ENCODE measurements at places on chromosomes 7 and 10.
A peak's percentile ranks its signal among the peaks of the same experiment; 100 is the strongest.

GRCh38 chr7:130377178-130377577 is 3.1 kb upstream of the CPA1 start:
- no peak for DNase-seq

DNA sequence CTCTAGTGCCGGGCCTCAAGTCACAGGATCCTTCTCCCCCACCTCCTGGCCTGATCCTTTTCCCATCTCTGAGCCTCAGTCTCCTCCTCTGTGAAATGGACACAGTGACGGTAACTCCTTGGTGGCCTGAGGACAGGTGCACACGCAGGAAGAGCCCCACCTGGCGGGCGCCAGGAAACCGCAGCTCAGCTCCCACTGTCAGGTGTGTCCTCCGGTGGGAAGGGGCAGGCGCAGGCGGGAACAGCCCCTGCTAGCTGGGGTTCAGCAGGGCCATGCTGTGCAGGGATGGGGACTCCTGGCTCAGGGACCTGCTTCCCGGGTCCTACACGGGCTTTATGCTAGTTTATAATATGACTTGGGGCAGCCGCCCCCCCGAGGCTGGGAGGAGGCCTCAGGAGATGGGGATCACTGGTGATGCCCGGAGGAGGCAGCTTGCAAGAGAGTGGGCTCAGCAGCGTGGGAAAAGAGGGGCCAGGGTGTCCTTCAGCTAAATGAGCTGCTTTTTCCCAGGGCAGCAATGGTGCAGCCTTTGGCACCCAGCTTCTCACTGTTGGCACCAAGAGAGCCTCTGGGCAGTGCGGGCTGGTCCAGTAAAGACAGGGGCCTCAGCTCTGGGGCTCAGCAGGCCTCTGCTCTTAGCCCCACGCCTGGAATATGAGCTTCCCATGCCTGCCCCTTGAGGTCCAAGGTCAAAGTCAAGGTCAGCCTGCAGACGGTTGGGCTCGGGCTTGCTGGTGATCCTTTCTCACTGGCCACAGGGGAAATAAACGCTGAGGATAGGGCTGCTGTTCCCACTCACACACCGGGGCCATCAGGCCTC is 68.0 kb upstream of the FAM20C start:
- DNase-seq = no peak

DNA sequence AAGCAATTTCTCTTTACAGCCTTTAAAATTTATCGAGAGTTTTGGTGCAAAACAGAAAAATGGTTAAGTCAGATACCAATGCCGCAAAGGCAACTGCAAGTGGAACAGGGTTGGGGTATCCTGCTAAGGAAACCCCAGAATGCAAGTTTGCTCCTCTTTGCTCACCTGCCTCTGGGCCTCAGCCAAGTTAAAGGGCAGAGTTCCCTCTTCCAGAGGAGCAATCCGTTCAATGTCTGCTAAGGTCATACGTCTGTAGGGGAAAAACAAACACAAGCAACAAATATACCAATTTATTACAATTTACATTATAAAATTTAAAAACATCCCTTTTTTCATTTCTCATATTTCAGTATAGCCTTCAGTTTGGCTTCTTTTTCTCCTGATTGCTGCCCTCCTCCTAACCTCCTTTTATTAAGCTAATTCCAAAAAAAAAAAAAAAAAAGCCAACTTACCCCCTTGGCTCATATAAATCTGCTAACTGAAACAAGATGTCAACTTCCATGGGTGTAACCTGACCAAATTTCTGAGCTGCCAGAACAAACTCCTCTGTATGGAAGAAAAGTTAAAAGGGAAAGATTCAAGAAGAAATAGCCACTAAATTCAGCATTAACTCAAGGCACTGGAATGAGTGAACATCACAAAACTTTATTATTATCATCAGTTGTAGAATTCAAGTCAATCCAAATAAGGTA is 132.6 kb downstream of the SLC25A13 start:
- no peak for DNase-seq

GRCh38 chr10:58969576-58969975 is 206.9 kb upstream of the PHYHIPL start:
- DNase-seq = no peak

GRCh38 chr10:124992462-124993344 is 50.8 kb downstream of the ZRANB1 start:
- DNase-seq = peak; percentile 64

- DNase-seq = no peak
These were observed 1.5 kb downstream of the MET start for GRCh38 chr7:116673457-116673865.
